ENCODE measurements at places on chromosomes 5 and 9.

GRCh38 chr5:34001241-34001841 is 6.5 kb downstream of the AMACR start:
- no peak for DNase-seq

- no peak for DNase-seq
Measured at GRCh38 chr5:133250527-133250926, 198.7 kb downstream of the HSPA4 start.

DNA sequence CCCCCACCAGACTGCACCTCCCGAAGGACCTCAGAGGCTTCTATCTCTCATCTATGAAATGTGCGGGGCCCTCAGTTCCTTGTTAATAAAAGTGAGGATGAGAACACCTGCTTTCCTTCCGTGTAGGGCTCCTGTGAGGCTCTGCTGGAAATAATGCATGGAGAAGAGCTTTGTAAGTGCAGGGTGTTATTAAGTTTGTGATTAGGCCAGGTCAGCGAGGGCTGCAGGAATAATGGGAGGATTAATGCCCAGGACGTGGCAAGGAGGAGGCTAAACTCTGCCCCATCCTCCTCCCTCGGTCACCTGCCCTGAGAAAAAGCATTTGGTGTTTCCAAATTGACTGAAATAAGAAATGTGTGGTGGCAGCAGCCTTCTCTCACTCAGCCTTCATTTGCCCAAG is 83.5 kb upstream of the HSPA9 start:
- no peak for DNase-seq

DNA sequence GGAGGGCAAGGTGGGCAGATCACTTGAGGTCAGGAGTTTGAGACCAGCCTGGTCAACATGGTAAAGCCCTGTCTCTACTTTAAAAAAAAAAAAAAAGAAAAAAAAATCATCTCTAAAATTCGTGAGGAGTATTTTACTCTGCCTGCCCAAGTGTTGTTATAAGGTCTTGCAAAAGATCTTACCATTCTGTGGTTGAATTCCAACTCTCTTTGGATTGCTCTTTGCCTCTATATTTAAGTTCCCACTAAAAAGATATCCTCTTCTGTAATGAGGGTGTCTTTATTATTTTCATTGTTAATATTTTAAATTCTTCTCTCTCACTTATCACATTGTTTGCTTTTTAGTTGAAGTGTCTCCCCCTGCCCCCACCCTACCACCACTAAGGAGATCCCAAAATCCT is 33.4 kb downstream of the CREBRF start:
- no peak for DNase-seq

DNA sequence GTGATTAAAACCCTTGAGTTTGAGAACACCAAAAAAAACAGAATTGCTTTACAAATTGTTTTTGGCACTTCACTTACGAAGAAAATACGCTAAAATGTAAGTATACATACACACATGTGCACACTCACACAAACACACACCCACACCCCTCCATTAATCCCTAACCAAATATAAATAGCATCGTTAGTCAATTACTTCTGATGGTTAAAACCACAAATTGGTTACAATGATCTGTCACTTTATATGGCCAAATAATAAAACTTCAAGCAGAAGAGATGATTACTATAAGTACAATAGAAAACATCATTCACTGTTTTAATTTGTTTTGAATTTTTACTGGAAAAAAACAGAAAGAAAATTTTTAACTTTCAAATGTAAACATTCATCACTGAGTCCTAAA is 103.5 kb downstream of the NFIB start:
- DNase-seq, result no peak

DNA sequence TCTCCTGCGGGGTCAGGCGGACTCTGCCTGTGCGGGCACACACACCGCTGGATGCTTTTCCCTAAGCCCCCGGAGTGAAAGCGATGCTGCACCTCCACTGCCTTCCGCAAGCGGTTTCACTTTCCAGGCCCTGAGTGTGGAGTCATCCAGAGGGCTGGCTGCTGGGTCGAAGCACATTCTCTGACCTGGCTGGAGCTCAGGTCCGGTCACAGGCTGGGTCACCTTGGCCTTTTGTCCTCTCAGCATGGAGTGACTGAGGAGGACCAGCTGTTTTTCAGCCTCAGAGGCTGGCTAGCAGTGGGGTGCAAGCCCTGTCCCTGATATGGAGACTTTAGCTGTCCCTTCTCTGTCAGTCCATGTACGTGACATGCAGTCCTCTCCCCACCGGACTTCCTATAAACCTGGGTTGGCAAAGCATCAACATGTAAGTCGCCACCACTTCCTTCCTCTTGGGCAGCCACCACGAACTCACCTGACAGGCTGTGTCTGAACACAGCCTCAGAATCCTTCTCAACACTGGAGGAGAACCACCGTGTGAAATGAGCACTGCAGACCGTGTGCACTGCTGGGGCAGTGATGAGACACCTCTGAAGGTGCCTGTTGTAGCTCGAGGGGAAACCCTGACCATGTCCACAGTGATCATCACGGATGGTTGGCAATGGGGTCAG is 51.3 kb downstream of the GADD45G start:
- no peak for DNase-seq

- DNase-seq, result peak; percentile 33
Measured at GRCh38 chr9:36407122-36407723, 7.2 kb upstream of the RNF38 start.

DNA sequence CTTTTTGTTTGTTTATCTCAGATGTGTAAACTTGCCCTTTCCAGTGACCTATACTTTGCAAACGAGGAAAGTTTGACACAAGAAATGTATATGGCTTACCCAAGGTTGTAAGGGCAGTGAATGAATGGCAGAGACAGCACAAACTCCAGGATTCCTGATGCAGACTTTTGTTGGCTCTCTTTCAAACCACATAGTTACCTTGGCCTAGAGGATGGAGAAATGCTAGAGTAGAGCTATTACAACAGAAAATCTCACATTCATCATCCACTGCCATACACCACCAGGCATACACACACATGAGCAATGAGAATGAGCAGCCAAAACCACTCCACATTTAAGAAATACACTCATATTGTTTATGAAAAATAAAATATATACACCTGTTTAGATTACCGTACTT is 387.0 kb downstream of the TLR4 start:
- DNase-seq, result no peak

GRCh38 chr5:172074896-172075295 is 68.5 kb upstream of the FBXW11 start:
- no peak for DNase-seq

GRCh38 chr9:36941441-36941840 is 92.6 kb downstream of the PAX5 start:
- DNase-seq, result no peak

DNA sequence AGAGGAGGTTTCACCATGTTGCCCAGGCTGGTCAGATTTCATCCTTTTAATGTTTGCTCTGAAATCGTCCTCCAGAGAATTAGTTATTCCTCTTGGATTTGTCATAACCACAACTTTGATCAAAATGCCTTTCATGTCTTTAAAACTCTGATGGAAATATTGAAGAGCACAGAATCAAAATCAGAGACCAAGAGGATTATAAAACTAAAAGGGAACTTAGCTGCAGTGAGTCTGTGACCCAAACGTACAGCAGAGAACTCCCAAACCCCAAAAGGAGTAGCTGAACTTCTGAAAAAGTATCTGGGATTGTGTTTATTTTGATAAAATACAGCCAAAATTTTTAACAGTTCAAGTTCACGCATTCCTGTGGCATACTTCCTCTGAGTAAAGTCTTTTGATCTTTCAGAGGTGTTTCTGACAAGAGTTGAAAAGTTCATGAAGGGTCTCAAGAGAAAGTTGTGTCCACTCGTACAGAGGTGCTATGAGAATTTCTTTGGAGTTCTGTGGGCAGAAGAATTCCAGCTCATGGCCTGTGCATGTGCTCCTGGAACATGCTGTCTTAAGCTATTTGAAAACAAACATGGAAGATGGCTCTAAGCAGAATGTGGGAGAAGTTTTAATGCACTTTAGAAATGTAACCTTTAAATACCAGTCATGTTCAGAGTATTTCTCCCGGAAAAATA is 124.0 kb downstream of the ESM1 start:
- DNase-seq, result no peak

DNA sequence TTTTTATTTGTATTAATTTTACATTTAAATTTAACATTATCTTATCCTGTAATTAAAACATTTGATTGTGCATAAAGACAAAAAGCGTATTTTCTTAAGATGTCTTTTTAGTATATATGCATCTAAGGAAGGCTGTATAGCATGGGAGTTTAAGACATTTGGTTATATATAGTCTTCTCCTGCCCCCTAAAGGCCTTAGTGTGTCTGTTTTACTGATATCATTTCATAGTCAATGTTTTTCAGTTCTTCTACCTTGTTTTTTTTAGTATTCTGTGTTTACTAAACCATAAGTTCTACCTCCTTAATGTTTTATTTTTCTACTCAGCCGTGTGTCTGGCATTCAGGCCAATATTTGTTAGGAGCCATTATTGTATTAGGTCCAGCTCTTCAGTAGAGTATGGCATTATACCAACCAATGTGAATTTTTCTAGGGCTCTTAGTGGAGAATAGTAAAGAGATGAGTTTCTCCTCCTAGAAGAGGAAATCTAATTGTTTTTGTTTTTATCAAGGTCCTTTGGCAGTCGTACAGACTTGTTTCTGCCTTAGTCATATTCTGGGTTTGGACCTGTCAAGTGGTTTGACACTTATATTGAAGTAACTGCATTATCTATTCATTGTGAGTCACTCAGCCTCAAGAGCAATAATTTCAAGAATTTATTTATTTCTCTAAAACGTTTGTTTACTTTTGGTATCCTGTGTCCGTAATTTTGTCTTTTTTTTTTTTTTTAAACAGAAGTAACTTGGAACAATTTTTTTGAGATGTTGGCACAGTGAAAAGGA is 74.8 kb downstream of the SLF1 start:
- DNase-seq, result no peak

DNA sequence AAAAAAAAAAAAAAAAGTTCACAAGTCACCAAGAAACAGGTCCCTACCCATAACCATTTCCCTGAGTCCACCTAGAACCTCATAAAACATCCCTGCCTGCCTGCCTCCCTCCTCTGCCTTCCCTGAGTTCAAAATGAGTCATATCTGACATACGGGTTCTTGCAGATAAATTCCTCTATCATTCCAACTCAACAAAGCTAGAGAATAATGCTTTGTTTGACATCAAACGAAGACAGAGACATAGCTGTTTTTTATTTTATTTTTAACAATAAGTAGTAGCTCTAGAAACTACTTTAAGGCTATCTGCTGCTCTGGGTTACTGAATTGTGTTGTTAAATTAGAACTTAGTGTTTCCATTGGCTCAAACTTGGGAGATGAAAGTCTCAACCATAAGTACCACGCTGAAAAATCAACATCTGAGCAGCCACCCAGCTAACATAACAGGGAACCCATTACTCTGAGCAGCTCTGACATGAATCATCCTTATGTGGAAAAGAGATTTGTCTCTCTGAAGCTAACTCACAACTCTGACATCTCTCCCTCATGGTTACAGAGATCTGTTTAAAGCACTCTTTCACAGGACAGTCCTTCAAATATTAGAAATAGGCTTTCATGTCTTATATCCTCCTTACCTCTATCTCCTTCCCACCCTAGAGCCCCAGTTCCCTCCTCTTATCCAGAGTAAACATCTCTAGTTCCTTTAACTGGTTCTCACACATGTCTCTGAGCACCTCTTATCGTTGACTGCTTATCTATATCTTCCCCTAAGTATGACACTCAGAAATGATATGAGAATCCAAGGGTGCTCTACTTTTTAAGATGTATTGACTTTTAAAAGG is 12.1 kb downstream of the TMEM245 start:
- no peak for DNase-seq

All from activated T-helper 1 cell treated with anti-CD3 and anti-CD28 coated beads, Interleukin-2, amount 50 U/mL, for 16 hours (primary cell).